NCI-H2227 treated with DMSO at 0.1 percent for 48 hours (cell line): ENCODE measurements at places on chromosomes 5 and 9.

GRCh38 chr5:151499501-151500035 is 52.2 kb downstream of the SLC36A1 start:
- no peak for DNase-seq

DNA sequence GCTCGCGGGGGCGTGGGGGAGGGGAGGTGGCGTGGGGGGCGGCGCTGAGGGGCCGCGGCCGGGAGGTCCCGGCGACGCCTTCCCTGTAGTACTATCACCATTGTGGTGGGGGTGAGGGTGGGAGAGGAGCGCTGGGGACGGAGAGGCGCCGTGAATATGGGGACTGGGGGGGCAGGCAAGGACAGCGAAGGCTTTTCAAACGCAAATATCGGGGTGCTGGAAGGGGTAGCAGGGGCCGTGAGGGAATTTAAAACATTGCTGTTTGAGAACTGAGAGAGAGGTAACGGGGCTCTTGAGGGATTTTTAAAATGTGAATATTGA is 427 bp downstream of the RBM27 start:
- no peak for DNase-seq

DNA sequence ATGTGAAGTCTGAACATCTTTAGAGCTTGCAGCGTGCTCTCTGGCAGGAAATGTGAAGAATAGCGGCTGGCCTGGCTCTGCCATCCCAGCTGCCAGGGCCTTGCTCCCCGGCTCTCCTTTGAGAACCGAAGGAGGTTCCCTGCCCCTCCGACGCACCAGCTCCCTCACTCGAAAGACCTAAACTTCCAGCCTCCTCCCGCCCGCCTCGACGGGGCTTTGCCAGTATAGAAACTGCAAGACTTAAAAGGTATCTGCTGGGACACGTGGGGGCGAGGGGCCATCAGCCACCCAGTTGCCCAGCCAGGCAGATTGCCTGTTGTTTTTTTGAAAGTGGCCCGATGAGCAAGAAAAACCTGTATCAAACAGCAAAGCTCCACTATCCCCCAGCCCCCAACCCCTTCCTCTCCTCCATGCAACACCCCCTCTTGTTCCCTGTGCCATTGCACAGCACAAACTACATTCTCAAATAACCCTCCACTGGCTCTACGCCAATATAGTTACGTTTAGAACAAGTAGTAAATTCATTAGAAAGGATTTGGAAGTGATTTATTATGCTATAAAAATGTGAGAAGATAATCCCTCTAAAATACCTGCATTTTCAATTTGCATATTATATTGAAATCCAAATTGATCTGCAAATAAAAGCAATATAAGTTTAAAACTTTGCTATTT is 331.9 kb downstream of the MED10 start:
- no peak for DNase-seq

- DNase-seq = peak; percentile 98
Measured at GRCh38 chr5:41794471-41794870, 75.8 kb downstream of the OXCT1 start.

DNA sequence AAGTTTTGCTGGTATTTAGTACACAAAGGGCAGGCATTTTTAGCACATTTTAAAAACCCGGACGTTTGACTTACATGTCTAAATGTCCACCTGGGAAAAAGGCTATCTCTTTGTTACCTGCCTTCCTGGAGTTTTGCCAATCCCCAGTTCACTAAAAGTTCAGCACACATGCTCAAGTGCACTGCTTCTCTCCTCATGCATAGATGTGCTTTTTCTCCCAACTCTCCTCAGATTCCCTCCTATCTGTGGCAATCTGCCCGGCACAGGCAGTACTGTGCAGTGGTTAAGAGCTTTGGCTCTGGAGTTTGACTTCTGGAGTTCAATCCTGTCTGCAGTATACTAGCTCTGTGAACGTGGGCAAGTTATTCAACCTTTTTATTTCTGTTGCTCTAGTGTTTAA is 8.3 kb upstream of the CCNO start:
- DNase-seq = no peak

GRCh38 chr9:16102154-16102553 is 549.3 kb downstream of the CCDC171 start:
- no peak for DNase-seq

- DNase-seq = no peak
Measured at GRCh38 chr5:35319333-35320002, 89.2 kb upstream of the PRLR start.

GRCh38 chr5:41856644-41857491 is 13.4 kb downstream of the OXCT1 start:
- DNase-seq = peak; percentile 84

GRCh38 chr5:5209510-5210286 is 69.6 kb downstream of the ADAMTS16 start:
- no peak for DNase-seq

DNA sequence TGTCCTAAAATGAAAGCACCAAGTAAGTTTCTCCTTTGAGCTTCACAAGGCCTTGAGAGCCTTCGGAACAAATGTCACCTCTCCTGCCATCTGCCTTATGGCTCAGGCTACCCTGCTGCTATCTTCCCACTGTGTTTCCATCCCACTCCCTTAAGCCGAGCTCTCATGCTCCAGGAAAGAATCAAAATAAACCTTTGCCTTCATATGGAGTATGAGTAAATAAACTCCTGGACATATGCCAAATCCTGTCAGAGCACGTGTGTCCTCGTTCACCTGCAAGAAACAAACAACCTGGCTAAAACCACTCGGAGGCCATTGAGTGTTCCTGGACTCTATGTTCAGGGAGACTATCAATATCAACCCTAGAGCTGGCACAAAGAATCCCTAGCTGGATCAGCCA is 122.3 kb upstream of the CCDC112 start:
- no peak for DNase-seq

- no peak for DNase-seq
Measured at GRCh38 chr5:67013719-67014118, 182.9 kb downstream of the CD180 start.

DNA sequence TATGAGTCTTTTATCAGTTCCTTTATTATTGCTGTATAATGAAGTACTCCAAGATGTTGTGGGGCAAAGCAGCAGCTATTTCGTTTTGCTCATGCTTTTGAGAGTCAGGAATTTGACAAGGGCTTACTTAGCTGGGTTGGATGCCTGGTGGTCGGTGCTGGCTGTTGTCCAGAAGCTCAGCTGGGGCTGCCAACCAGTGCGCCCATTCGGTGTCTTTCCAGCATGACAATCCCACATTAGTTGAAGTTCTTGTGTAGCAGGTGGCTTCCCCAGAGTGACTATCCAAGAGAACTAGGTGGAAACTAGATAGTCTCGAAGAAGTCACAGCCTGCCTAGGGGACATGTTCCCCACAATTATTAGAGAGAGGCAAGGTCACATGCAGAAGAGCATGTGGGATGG is 3.4 kb upstream of the FLT4 start:
- DNase-seq = no peak

DNA sequence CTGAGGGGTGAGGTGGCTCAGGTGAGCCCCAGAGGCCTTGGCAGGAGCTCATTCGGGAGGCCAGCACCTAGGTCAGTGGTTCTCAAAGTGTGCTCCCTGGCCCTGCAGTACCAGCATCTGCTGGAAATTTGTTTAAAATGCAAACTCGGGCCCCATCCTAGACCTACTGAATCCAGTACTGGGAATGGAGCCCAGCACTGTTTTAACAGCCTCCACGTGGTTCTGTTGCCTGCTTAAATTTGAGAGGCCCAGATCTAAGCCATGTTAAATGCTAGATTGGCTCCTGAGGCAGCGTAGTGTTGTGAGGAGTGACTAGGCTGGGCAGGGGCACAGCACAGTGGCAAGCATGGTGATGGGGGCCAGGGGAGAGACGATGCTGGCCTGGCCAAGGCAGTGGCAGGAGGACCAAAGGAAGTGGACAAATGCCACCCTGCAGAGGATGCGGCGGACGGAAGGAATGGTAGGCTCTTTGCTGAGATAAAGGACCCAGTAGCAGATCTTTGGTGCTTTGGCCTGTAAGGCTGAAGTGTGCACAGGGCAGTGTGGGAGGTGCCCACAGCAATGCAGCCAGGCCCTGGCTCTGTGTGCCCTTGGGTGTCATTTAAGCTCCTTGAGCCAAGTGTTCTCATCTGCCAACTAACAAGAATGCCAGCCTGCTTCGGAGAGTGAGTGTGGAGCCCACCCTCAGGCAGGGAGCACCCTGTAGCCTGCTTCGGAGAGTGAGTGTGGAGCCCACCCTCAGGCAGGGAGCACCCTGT is 4.2 kb downstream of the PRR7 start:
- DNase-seq = no peak

- peak; percentile 54 for DNase-seq
Measured at GRCh38 chr5:141494761-141495452, 6.0 kb downstream of the PCDHGC5 start.

DNA sequence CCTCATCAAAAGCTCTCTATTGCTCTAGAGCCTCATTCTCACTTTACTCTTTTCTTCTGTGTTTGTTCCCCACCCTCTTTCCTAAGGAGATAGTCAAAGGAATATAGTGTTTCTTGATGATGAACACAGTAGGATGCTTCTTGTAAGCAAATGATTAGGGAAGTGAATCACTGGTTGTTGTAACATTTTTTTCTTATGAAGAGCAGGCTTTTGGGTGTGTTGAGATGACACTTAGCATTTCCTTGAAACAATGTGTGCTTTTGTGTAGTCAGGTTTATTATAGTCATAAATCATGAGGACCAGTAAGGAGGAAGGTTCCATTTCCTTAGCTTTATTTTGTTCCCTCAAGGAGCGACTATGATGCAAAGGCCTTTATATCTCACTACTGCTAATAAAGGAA is 1991.3 kb upstream of the C9orf72 start:
- no peak for DNase-seq

GRCh38 chr5:146440870-146441495 is 6.2 kb upstream of the TCERG1 start:
- no peak for DNase-seq

- no peak for DNase-seq
Measured at GRCh38 chr9:77811832-77812231, 163.7 kb upstream of the GNA14 start.

DNA sequence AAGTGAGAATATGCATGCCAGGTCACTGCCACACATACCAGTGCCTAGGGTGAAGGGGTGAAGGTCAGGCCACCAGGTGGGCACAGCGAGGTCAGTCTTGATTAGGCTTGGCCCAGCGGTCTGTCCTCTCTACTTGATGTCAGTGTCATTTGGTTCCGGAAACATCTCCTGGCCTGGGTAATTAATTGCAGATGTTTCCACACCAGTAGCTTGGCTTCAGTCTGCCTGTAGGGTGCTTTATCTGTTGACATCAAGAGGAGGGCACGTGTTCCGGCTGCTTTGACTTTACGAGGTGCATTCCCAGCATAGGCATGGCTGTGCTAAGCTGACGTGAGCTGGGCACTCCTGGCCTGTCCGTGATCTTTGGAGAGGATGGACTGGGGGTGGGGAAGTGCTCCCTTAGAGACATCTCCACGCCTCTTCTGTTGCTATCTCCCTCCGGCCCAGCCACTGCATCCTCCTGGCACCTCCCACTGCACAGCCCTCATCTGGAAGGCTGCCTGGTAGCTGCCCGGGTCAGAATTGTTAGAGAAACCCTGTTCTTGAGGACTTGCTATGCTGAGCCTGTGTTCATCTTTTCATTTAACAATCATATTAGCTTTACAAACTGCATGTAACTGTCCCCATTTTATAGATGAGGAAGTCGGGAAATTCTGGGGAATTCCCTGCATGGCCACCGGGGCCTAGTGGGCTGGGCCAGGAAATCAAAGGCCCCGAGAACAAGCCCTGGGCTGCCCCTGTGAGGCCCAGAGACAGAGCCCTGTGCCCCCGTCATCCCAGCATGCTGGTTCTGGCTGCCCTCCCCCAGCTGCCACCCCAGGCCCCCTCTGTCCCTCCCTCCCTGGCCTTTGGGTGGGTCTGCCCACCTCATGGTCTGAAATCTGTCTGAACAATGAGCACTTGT is 29.1 kb downstream of the JADE2 start:
- DNase-seq = no peak

- no peak for DNase-seq
Measured at GRCh38 chr9:72656021-72656420, 134.6 kb downstream of the TMC1 start.

GRCh38 chr5:108727651-108728565 is 19.8 kb upstream of the FER start:
- DNase-seq = peak; percentile 65

DNA sequence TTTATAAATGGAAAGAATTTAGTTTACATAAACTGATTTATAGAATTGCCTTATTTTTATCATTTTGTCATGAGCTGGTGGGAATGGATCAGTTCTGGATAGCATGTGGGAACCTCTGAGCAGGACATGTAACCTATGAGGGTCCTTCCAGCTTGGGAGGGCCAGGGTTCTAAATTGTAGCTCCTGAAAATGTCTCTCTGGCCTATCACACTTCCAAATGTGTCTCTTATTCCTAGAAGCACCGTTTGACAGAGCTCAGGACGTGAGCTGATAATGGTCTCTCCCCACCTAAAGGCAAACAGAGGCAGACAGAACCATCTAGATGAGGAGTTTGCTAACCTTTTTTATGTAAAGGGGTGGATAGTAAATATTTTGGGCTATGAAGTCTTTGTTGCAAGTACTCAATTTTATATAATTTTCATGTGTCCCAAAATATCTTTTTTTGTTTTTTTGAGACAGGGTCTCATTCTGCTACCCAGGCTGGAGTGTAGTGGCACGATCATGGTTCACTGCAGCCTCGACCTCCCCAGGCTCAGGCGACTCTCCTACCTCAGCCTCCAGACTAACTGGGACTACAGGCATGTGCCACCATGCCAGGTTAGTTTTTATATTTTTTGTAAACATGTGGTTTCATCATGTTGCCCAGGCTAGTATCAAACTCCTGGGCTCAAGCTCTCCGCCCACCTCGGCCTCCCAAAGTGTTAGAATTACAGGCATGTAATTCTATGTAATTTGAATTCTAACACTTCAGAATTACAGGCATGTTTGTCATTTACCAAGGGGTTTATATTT is 4.0 kb downstream of the TRAF1 start:
- no peak for DNase-seq

DNA sequence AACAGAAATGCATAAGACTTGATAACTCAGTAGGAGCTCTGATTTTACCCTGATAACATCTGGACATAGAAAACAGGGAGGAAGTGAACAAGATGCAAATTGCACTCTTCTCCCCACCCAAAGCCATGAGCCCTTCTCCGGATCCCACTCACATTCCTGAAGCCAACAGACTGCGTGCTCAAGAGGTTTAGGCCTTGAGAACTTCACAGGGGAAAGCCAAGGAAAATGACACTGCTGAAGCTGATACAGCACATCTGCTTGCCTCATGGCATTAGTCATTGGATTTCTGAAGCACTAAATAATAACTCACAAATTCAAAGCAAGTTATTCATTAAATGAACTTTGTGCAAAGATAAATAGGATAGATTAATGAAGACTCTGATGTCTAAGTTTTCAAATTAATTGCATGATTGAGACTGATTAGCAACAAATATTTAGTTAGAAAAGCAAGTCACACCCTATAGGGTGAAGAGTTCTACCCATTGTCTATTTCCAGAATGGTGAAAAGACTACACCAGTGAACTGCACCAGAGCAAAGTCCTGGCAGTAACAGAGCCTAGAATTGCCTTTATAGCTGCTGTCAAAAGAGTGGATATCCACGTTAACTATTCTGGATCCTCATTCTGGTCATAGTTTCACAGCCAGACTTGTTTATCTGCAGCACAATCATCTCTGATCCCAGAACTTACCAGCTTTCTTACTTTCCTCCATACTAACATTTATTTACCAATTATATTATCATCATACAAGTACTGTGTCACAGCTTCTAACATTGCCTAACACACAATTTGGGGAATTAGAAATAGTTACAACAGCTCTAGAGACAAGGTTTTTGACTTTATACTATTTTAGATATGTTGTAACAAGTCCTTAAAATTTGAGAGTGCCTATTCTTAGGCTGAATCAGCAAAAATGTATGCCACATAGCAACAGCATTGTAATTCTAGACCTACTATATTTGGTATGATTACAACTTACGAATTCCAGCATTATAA is 432.1 kb upstream of the RGMB start:
- DNase-seq = no peak
